Karpas-422 (cell line): ENCODE measurements at places on chromosomes 13 and 19. TPM values are rescaled to one million over a fixed set of nuclear protein-coding genes. Genes with fewer than 3 reads are reported as not detected.

The OR7E24 gene
- total RNA-seq: not detected in 2 replicates

The ELOF1 gene
- total RNA-seq: 52.5 and 84.1 TPM in 2 replicates

The SEMA6B gene
- not detected in 2 replicates for total RNA-seq

DNA sequence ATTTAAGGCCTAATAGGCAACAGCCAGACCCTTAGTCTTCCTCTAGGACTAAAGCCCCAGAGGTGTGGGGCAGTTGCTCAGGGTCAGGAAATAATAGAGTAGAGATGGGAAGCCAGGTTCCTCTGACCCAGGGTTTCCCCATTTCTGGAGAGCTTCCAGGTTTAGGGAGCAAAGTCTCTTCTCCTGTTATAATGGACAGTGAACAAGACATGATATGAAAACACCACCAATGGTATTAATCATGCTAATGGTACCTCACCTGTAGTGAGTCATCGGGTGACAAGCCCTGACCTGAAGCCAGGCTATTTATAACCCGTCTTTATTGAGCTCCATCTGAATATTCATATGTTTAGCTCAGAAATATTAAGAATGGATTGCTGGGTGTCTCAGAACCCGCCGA, 24.6 kb downstream of the BICRA start:
- DNase-seq: no peak

GRCh38 chr13:37067874-37068273, 8.4 kb upstream of the SUPT20H start:
- DNase-seq: no peak
